CD4-positive, alpha-beta T cell treated with Interleukin-12 subunit alpha and Interleukin-12 subunit beta, for 1 hour (primary cell): ENCODE measurements at places on chromosomes 1 and 21.

- no peak for DNase-seq
These were observed 30.8 kb downstream of the ST6GALNAC3 start for GRCh38 chr1:76105372-76105771.

- DNase-seq = no peak
These were observed 2.1 kb upstream of the TNNI1 start for GRCh38 chr1:201423655-201424054.

- no peak for DNase-seq
These were observed 392 bp downstream of the GSTM2 start for GRCh38 chr1:109668123-109668775.

GRCh38 chr1:55690366-55690765, 475.2 kb upstream of the USP24 start:
- DNase-seq = no peak

DNA sequence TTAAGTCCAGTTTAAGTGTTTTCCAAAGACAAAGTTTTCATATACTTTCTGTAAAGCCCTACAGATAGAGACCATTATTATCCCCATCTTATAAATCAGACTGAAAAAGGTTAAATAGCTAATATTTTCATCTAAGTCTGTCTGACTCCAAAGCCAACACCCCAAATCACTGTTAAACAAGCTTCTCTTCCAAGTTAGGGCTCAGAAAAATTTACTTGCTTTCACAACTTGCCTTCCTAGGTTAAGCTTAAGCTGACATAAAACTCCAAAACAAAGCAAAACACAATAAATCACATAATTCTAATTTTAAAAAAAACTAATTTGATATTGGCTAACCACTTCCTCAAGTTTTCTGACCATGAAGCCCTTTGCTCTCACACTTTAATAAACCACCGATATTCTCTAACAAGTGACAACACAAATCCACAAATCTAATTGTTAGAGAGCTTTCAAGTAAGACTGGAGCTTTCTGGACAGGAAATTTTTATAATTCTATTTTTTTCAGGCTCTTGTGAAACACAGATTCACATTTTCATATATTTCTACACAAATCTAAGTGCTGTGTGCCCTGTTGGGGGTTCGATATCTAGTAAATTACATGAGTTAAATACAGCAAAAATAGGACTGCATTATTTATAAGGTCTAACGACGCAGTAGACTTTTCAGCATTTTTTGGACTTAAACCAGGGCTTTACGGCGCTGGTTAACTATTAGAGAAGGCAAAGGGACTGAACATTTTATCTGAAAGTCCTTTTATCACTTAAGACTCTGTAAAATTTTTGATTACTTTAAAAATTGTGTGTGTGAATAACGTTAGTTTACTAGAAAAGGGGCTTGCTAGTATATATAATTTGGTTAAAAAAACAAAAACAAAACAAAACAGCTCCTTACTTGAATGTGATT, 2.1 kb downstream of the GNG12 start:
- no peak for DNase-seq

DNA sequence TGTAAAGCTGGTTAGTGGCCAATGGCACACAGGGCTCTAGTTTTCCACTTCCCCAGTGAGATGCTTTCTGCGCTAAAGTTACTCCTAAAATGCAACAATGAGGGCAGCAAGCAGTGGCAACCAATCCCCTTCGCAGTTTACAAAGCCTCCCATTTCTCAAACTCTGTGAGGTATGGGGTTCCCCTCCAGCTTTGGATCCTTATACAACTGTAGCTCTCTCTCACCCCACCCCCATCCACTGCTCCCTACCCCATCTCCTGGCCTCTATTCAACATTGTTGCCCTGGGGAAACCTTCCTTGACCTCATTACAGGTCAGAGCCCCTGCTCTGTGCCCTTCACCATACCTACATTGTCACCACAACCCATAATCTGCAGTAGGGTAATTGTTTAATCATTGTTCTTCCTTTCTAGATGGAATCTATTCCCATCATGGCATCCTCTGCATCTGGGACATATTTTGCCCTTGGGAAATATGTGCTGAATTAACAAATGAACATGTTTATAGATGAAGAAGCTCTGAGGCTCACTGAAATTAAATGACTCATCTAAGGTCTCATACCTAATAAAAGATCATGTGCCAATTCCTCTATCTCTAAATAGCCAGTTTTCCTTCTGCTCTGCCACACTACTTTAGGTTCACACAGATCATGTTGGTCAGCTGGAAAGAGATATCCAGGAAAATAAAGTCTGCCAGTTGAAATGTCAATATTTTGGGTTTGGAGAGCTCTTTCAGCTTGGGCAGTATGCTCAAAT, 12.6 kb downstream of the KIAA0040 start:
- DNase-seq = no peak

GRCh38 chr1:185404291-185404690, 87.2 kb upstream of the IVNS1ABP start:
- no peak for DNase-seq

GRCh38 chr1:15391366-15391765, 18.3 kb upstream of the EFHD2 start:
- DNase-seq = no peak

DNA sequence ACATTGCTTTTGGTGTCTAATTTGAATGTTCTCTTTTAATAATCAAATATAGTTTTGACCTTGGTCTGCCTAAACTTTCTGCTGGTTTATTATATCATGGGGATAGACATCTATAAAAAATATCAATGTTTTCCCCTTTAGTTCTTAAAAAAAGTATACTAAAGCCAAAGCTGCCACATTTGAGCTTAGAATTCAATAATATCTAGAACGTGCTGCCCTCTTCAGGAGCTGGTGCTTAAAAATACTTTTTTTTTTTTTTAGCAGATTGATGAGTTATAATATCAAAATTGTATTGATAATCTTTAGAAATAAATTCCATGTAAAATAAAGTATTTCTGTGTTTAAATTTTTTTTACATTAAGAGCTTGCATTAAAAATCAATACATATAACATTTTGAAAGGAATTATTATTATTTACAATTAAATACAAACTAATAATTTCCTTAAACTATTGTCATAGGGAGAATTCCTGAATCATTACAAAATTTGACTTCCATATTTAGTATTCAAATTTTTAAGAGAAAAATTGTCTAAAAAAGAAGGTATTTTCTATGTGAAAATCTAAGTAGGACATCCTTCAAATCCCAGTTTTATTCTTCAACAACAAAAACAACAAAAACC, 40.1 kb upstream of the ADGRL2 start:
- DNase-seq = no peak

DNA sequence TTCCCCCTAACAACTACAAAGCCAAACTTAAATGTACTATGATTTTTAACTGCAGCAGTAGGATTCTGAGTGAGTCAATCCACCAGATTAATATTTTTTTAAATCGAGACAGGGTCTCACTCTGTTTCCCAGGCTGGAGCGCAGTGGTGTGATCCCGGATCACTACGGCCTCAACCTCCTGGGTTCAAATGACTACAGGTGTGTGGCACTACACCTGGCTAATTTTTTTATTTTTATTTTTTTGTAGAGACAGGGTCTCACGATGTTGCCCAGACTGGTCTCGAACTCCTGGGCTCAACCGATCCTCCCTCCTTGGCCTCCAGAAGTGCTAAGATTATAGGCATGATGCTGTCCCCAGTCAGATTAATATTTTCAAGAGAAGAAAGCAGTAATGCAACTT, 88.1 kb downstream of the SLC45A1 start:
- DNase-seq = no peak

DNA sequence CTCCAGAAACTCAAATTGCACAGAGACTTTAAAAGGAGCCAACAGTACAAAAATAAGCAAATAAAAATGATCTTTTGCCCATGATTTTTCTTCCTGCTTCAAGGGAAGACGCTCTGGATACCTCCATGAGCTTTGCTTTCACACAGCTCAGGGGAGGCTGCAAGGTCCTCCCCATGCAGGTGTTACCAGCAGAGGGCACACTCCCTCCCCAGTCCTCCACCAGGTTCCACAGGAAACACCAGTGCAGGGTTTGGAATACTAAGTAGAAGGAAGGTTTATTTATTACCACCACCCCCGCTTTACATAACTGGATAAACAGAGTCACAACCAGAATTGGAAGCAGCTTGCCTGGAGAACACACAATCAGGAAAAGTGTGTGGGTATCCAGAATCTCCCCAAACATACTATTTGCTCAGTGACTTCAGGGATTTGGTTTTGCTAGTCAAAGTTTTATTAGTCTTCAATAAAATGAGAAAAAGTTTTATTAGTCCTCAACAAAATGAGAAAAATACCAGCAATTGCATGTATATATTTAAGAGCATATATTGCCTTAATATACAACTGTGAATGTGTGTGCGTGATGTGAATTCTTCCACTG, 37.3 kb downstream of the HSD3B1 start:
- no peak for DNase-seq

GRCh38 chr1:27144049-27144748, 10.7 kb downstream of the SLC9A1 start:
- DNase-seq = no peak

DNA sequence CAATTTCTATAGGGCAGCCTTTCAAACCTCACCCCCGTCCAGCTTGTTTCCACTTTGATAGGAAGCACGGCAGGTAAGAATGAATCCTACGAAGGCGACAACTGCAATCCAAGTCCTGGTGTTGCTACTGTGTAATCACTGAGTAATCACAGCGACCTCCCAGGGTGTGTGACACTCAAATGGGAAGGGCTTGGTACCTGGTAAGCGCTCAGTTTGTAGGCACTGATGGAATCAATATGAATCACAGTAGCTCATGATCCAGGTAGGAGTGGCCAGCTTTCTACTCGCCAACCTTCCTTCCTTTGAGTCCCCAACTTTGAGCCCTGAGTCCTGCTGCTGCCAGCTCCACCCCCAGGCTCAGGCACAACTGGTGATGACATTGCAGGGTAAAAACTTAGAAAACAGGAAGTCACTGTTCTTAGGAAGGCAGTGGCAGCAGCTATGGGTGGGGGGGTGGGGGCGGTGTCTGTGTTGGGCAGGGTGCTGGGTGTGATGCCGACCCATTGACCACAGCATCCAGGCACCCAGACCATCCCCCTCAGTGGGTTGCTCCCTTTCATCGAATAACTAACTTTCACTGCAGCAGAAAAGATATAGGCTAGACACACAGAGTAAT, 70.7 kb downstream of the CD247 start:
- peak; percentile 80 for DNase-seq

GRCh38 chr21:26080211-26080610, 90.4 kb downstream of the APP start:
- DNase-seq = no peak

GRCh38 chr1:24893431-24893830, 36.6 kb downstream of the RUNX3 start:
- DNase-seq = no peak

DNA sequence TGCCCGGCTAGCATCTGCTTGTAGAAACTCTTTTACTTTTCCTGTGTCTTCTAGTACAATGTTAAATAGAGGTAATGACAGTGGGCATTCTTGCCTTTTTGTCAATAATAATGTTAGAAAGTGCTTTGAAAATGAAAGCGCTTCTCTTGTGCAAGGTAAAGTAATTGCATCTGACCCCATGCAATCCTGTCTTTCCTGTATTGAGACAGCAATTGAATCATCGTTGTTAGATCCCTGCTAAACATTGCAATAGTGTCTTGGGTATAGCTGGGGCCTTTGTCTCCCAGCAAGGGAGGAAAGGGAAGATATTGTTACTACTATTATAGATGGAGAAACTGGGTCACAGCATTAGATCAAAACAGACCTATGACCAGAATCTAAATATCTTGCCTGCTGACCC, 80.9 kb downstream of the TLR5 start:
- no peak for DNase-seq

GRCh38 chr1:65097076-65097475, 50.9 kb upstream of the AK4 start:
- DNase-seq = no peak

GRCh38 chr1:51649593-51650091, 32.8 kb downstream of the OSBPL9 start:
- no peak for DNase-seq

DNA sequence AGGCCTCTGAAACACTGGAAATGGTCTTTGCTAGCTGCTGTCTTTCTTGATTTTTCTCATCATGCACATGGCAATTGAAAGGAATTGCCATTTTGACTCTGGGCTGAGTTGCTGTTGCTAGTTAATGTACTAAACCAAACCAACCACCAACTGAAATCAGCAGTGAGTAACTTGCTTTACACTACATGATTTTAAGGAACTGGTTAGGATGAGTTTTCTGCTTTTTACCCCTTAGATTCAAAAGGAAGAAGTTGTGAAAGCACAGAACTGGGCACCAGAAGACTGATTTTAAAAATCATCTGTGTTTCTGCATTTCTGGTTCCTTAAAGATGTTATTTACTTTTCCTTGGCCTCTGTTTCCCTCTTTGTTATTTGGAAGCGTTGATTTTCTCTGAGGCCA, 361.9 kb downstream of the HLX start:
- DNase-seq = no peak

GRCh38 chr1:60965280-60965854, 117.0 kb upstream of the NFIA start:
- no peak for DNase-seq

DNA sequence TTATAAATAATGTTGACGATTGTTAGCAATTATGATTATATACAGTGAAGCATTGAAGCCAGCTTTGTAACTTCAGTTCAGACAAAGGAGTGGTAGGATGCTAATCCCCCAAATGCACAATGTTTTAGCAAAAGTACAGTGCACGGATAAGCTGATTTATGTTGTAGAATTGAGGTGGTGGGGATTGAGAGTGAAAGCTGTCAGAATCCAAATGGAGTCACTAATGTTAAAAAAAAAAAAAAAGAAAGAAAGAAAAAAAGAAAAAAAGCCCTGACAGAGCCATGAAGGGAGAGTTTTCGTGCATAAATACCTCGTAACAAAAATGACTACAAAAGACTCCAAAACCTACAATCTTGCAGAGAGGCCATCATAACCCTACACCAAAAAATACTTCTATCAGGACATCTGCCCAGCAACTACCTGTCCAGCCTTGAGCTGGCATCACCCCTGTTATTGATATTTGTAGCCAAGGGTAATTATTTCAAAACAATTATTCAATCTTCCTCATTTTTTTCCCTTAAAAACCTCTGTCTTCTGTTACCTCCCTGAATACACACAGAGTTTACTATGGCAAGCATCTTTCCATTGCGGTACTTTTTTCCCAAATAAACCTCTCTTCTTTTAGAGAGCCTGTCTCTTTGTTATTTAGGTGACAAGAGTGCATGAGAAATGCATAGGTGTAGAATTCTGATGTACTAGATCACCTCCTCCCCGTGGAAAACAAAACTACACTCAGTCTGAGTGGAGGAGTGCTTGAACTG, 2.5 kb upstream of the TRIM67 start:
- no peak for DNase-seq

DNA sequence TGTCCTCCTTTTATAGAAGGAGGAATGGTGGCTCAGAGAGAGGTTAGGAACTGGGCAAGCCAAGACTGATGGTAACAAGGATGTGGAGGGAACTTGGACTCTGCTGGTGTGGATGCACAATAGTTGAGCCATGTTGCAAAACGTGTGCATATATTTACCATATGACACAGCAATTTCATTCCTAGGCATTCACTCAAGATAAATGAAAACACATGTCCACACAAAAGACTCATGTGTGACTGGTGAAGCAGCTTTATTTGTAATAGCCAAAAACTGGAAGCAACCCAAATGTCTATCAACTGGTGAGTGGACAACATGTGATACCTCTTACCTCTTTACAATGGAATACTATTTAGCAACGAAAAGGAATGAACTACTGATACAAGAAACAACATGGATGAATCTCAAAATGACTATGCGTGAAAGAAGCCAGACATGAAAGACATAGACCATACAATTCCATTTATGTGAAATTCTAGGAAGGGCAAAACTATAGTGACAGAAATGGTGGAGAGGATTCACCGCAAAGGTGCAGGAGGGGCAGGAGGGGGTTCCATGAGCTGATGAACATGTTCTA, 36.2 kb downstream of the CAMK2N1 start:
- no peak for DNase-seq
